ENCODE measurements at places on chromosomes 6 and 20.

DNA sequence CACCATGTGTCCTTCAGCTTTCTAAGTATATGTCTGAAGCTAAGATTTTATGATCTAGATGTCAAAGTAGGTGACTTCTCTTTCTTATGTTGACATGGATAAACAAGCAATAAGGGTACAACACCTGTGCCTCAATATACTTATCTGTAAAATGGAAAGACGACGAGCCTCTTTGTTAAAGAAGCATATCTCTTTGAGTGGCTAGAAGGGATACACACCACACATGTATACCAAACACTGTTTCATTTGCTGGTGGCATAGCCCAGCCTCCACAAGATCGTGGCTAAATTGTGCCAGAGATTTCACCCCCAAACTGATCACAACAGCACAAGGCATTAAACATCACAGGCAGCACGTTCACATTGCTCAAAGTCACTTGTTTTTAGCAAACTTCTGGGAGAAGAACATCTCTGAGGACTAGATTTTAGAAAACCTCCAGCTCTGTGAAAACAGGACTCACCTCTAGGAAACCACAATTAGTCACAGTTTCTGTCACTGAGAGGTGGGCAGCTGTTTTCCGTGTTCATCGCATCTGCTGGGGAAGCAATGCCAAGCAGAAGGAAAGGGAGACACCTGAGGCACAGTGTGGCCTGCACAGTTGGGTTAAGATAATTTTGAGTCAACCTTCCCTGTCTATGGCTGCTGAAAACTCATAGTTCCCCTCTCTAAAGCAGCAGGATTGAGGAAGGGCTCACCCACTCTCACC, 263.0 kb upstream of the PLCB4 start:
- DNase-seq: no peak

GRCh38 chr6:27862396-27863066, 49.7 kb downstream of the OR2B2 start:
- DNase-seq: no peak

DNA sequence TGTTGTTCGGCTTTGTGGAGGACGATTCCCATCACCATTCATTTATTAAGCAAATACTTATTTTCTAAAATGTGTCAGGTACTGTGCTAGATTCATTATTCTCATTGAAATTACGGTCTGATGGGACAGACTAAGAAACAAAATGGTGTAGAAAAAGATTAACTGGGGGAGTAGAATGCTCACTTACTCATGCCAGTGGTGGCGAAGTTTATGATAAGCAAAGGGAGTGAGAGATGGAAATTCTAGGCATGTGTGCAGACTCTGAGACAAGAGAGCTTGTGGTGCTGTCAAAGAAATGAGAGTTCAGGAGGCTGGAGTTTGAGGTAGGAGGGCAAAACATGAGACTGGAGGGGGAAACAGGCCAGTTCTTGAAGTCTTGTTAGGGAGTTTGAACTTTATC, 896 bp downstream of the RPP21 start:
- DNase-seq: no peak

DNA sequence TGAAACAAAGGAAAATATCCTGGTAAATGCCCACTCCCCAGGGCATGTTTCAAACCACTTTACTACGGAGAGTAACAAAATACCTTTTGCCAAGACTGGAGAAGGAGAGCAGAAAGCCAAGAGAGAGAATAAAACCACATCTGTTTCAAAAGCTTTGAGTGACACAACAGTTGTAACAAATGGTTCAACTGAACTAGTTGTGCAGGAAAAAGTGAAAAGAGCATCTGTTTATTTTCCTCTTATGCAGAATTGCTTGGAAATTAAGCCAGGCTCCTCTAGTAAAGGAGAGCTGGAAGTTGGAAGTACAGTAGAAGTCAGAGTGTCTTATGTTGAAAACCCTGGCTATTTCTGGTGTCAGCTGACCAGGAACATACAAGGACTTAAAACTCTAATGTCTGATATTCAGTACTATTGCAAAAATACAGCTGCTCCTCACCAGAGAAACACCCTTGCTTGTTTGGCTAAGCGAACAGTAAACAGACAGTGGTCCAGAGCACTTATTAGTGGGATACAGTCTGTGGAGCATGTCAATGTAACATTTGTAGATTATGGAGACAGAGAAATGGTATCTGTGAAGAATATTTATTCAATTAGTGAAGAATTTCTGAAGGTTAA, 2.6 kb downstream of the TDRD6 start:
- DNase-seq: no peak

GRCh38 chr6:154550779-154551178, 40.3 kb upstream of the CNKSR3 start:
- DNase-seq: no peak

DNA sequence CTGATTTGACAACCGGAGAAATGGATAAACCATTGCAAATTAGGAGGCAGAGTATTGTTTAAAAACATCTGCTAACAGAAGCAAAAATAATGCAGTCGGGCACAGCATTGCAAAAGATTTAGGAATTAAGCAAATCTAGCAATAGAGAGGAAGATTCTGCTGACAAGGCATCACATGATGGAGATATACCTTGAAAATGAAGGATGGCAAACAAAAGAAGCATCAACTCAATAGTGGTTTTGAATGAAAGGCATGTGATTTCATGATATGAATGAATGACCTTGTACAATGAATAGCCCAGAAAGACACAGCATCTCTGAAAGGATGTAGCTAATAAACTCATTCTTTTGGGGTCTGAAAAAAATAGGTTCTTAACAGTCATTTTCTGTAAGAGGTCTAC, 8.6 kb upstream of the RBM39 start:
- DNase-seq: no peak

GRCh38 chr6:24827970-24828369, 29.3 kb upstream of the ARMH2 start:
- DNase-seq: no peak

DNA sequence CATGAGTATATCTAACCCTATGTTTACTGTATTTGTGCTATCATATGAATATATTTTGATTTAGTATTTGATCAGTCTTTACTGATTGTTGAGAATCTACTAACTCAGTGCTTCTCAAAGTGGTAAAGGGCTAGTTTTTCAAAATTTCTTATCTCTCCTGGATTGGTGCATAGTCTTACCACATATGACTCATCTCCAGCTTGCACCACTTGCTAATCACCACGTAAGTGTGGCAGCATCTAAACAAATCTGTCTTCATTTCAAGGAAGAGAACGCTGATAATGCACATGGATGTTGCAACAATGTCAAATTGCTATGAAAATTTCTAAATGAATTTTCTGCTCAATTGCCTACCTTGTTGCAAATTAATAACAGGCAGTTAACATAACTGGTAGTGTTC, 299.5 kb downstream of the PAX1 start:
- no peak for DNase-seq

DNA sequence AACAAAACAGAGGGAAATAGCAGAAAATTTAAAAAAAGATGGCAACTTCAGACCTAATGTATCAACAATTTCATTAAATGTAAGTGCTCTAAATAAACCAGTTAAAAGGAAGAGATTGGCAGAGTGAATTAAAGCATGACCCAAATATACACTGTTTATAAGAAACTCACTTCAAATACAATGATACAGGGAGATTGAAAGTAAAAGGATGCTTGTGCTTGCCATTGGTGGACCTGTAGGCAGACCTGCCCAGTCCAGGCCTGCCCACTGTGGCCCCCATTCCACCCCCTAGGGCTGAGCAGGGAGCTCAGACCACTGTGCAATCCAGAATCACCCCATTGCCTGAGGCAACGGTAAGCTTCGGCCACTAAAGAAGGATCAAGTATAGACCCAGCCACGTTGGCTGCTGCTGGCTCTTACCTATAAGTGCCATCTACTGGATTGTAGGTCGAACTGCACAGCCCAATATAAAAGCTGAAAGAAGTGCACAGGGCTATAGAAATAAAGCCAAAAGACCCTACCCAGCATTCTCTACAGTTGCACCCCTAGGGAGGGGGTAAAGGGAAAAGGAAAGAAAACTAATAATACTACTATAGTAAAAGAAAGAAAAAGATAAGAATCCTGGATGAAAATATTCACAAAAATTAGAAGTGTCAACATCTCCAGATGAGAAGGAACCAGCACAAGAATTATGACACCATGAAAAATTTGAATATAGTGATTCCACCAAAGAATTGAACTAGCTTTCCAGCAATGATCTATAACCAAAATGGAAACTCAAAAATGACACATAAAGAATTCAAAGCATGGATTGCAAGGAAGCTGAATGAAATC, 36.1 kb downstream of the PSMB1 start:
- DNase-seq: peak; percentile 27

GRCh38 chr6:98832284-98833056, 1.9 kb upstream of the POU3F2 start:
- DNase-seq: no peak

DNA sequence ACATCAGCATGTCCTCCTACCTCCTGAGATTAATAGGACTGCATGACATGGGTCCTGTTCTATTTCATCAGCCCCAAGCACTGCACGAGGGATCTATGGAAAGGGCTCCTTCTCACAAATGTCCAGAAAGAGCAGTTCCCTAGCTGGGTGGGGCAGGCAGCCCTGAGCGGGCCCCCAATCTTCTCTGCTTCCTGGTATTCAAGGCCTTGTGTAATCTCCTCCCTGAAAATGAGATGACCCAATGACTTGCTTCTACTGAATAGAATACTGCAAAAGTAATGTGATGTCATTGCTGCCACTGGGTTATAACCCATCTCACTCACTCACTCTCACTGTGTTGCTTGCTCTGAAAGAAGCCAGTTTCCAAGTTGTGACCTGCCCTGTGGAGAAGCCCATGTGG, 126.4 kb downstream of the OPRM1 start:
- no peak for DNase-seq

DNA sequence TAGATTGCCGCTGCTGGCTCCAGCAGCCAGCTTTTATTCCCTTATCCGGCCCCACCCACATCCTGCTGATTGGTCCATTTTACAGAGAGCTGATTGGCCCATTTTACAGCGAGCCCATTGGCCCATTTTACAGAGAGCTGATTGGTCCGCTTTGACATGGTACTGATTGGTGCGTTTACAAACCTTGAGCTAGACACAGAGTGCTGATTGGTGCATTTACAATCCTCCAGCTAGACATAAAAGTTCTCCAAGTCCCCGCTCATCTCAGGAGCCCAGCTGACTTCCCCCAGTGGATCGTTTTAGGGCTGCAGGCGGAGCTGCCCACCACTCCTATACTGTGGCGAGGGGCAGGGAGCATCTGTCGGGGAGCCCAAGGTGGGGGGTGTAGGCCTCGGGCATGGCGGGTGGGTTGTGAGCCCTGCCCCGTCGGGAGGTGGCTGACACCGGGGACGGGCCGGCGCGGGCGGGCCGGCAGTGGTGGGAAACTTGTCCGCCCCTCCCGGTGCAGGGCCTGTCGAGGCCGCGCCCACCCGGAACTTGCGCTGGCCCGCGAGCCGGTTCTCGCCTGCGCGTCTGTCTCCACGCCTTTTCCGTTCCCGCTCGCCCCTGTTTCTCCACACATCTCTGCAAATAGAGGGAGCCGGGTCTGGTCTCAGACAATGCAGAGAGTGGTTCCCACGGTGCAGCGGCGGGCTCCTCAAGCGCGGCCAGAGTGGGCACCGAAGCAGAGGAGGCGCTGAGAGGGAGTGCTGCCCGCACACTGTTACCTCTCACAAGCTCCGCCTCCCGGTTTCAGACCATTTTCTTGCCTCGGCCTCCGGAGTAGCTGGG, 86.1 kb upstream of the STMND1 start:
- DNase-seq: peak; percentile 18

GRCh38 chr6:108528878-108529277, 31.8 kb upstream of the FOXO3 start:
- DNase-seq: no peak

DNA sequence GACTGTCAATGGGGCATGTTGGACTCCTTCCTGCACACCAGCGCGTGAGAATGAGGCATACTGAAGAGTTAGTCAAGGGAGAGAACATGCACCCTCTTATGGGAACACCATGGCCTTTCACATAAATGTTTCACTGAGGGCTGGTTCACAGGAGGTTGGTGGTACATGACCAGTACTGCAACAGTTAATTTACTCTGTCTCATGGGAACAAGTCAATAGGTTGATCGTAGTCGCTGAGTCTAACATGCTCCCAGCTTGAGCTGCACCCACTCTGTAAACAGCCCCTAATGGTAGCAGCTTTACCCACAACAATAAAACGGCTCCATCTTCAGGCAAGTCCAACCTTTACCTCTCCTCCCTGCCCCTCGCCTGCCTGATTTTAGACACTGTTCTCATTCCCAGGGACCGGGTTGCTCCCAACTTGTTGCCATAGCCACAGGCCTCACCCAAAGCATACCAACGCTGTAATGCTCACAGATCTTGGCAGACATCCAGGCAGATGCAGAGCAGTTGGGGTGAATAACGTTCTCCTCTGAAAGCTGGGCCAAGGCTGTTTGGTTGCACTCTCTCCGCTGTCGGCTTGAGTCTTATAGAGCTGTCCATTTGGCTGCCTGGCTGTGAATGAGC, 111.3 kb downstream of the LY86 start:
- no peak for DNase-seq

GRCh38 chr6:70221025-70221714, 81.7 kb downstream of the COL9A1 start:
- no peak for DNase-seq
